Esophagus squamous epithelium (tissue), 5 donors: ENCODE measurements at places on chromosomes 4 and X.

- DNase-seq, result no peak
These were observed 796.1 kb upstream of the ADGRL3 start for GRCh38 chr4:60404027-60404426.

DNA sequence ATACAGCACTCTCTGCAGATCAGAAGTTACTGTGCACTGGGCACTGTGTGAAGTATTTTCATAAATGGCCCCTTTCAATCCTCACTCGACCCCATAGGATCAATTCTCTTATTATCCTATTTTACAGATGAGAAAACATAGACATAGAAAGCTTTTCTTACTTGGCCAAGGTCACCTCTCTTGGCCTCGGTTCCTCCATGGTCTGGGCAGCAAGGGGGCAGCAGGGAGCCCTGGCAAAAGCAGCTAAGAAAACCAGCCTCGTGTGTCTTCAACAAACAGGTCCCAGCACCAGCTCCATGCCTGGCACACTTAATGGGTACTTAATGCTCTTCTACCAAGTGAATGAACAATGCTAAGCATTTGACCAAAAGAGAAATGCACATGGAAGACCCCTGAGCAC, 34.4 kb downstream of the BST1 start:
- no peak for DNase-seq

DNA sequence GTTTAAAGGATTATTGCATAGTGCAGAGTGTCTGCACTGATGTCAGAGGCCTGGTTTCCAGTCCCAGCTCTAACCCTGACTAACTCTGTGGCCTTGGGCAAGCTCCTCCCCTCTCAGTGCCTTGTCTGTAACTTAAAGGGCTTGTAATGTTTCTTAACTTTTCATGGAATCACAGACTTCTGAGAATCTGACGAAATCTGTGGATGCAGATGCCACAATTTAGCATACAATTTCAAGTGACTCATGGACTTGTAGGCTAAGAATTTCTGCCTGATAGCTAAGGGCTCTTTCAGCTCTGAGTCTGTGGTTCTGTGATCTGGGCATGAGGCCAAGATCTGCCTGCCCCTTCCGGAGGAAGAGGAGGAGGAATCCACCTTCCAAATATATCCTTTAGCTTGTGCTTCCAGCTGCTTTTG, 236.9 kb downstream of the AR start:
- DNase-seq, result no peak

GRCh38 chr4:109658871-109659410, 44.3 kb downstream of the CASP6 start:
- no peak for DNase-seq

DNA sequence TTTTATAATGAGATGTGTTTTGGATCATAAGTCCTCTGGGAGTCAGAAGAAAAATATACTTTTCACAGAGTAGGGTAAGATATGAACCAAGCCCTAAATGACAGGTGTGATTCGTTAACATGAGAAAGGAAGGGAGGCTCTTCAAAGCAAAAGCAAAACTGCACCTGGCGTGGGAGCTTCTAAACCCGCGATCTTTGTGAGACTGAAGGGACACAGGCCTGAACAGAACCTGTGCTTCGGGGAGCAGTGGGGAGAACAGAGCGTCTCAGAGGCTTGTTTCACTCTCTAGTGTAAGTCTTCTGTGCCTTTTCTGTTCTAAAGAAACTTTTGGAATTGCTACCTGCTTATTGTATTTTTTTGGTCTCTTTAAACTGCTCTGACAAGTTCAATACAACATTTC, 30.2 kb upstream of the CYP4V2 start:
- no peak for DNase-seq

- no peak for DNase-seq
These were observed 26.0 kb downstream of the AIFM1 start for GRCh38 chrX:130139474-130140201.

GRCh38 chr4:24141836-24142235, 252.0 kb upstream of the PPARGC1A start:
- no peak for DNase-seq

GRCh38 chr4:80093563-80093962, 20.5 kb upstream of the ANTXR2 start:
- no peak for DNase-seq

DNA sequence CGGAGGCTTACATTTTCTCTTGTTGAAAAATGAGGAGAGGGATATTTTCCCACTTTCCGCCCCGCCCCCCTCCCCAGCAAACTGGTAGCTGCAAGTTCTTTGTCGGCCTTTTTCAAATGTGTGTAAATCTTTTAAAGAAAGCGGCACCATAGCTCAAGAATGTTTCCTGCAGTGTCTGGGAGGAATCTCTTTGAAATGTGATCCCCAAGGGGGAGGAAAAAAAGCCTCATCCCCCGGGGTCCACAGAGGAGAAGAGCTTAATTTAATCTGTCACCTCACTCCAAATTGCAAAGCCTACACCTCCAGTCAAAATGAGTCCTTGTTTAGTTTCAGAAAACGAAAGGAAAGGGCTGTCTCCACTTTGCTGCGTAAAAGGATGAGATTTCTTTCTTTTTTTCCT, 34.8 kb downstream of the ASMT start:
- no peak for DNase-seq

DNA sequence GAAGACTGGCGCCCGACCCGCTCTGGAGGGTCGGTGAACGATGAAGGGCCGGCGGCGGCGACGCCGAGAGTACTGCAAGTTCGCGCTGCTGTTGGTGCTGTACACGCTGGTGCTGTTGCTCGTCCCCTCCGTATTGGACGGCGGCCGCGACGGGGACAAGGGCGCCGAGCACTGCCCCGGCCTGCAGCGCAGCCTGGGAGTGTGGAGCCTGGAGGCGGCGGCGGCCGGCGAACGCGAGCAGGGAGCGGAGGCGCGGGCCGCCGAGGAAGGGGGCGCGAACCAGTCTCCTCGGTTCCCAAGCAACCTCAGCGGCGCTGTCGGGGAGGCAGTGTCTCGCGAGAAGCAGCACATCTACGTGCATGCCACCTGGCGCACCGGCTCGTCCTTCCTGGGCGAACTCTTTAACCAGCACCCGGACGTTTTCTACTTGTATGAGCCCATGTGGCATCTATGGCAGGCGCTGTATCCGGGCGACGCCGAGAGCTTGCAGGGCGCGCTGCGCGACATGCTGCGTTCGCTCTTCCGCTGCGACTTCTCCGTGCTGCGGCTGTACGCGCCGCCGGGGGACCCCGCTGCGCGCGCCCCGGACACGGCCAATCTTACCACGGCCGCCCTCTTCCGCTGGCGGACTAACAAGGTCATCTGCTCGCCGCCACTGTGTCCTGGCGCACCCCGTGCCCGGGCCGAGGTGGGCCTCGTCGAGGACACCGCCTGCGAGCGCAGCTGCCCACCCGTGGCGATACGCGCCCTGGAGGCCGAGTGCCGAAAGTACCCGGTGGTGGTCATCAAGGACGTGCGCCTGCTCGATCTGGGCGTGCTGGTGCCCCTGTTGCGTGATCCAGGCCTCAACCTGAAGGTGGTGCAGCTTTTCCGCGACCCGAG, 568 bp downstream of the CHST7 start:
- DNase-seq, result peak; percentile 12

GRCh38 chr4:87087015-87087414, 133.4 kb downstream of the KLHL8 start:
- DNase-seq, result no peak

DNA sequence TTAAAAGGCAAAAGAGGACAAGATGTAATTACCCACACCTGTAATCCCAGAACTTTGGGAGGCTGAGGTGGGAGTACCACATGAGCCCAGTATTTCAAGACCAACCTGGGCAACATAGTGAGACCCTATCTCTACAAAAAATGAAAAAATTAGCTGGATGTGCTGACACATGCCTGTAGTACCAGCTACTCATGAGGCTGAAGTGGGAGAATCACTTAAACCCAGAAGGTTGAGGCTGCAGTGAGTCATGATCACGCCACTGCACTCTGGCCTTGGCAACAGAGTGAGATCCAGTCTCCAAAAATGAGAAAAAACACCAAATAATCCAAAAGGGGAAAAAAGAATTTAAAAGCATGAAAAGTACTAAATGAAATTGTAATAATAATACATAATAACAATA, 30.8 kb downstream of the NR0B1 start:
- DNase-seq, result no peak

GRCh38 chr4:124711471-124712371, 811 bp downstream of the ANKRD50 start:
- peak; percentile 5 for DNase-seq

DNA sequence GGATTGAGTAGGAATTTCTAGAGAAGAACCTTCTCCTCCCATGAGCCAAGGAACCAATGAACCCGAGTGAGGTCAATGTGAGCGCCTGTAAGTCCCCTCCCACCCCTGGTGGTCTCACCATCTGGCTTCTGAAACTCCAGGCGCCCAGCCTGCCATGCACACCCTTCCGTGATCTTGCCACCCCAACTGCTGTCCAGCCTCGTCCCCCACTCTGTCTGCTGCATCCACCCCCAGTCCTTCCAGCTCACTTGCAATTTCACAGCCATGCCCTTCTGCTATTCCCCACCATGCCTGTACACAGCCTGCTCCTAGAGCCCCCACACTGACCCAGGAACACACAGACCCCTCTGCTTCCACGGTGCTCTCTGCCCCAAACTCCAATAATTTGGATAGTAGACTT, 323.7 kb downstream of the STK32B start:
- no peak for DNase-seq

- DNase-seq, result no peak
These were observed 136.1 kb downstream of the MID1IP1 start for GRCh38 chrX:38937400-38937799.

- no peak for DNase-seq
These were observed 442.9 kb upstream of the RASGEF1B start for GRCh38 chr4:81914623-81915022.

- DNase-seq, result no peak
These were observed 145.8 kb downstream of the PRKX start for GRCh38 chrX:3567686-3568085.

- no peak for DNase-seq
These were observed 19.0 kb downstream of the ATP8A1 start for GRCh38 chr4:42637867-42638266.

DNA sequence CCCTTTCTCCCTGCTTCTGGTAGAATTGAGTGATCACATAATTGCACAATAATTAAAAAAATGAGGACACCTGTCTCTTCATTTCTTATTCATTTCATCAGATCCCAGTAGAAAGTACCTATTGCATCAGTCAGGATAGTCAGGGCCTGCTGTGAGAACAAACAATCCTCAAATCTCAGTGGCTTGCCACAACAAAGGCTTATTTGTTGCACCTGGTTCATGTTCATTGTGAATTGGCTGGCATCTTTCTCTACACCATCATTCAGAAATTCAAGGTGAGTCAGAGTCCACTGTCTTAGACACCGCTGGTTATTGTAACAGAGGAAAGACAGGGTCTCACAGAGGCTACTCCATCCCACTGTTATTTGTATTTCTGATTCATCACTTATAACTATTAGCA, 409.8 kb downstream of the STIM2 start:
- DNase-seq, result no peak

DNA sequence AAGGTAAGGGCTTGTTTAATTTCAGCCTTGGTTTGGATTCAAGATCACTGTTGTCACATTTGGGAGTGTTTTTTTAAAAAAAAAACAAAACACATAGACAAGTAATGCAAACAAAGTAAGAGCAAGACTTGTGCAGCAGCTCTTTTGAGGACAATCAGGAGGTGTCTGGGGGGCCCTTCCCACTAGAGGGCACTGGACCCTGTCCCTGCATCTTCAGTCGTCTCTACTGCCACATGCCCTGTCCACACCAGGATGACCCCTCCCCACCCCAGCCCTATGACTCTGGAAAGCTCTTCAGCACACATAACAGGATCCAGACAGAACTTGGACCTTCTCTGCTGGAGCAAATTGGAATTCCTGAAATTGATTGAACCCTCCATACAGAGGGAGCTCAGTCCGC, 71.0 kb downstream of the USP46 start:
- no peak for DNase-seq

GRCh38 chrX:12999422-12999821, 24.5 kb downstream of the TMSB4X start:
- no peak for DNase-seq

DNA sequence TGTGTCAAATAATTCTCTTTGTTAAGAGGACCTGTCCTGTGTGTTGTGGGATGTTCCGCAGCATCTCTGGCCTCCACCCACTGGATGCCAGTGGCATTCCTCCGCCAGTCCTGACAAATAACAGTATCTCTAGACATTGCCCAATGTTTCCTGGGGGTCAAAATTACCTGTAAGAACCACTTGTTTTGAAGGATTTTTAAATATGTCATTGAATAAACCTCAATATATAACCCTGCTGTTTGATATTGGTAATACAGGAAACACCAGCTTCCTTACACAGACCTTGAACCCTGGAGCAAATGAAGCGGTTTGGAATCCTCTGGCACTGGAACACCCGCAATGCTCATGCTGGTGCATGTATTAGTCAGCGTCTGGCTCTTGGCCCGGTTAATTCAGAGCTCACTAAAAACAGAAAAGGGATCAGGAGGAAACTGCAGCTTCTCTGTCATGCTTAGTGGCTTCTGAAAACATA, 101.3 kb downstream of the TBL1X start:
- DNase-seq, result no peak

DNA sequence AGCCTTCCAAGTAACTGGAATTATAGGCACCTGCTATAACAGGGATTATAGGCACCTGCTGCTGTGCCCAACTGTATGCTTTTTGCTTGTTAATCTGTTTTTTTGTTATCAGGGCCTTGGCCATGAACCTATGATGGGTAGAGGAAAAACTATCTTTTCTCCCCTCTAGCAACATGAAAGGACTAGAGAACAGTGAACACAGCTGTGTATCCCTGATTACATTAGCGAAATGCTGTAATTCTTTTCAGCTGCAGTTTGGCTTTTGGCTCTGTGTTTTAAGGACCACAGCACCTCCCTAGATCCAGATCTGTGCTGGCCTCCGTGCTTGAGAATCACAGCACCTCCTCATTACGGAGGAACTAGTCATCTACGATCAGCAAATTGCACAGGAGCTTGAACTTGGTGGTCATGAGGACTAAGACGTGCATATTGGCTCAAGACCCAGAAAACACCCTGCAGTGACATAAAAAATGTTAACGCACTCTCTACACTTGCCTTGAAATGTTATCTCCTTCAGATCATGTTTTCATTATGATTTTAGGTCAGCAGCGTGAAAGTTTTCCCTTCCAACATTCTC, 57.7 kb upstream of the S100G start:
- DNase-seq, result no peak

- no peak for DNase-seq
These were observed 24.2 kb downstream of the RBPJ start for GRCh38 chr4:26344901-26345564.

- DNase-seq, result no peak
These were observed 33.0 kb upstream of the ARHGAP6 start for GRCh38 chrX:11698702-11699101.

GRCh38 chrX:140709421-140709846, at the start of gene LINC00632:
LINC00632 (plus strand) TSS chrX:140709759.
- DNase-seq, result no peak

- DNase-seq, result no peak
These were observed 243.3 kb downstream of the FSTL5 start for GRCh38 chr4:161920304-161921052.
